ENCODE measurements at places on chromosomes 3 and 15. TPM values are rescaled to one million over a fixed set of nuclear protein-coding genes. Genes with fewer than 3 reads are reported as not detected.

GXYLT2 gene
- total RNA-seq, result 1.5 TPM

RAD51 gene
- total RNA-seq, result 27.2 TPM

FETUB gene
- not detected for total RNA-seq

XYLB gene
- 2.1 TPM for total RNA-seq

RETNLB gene
- not detected for total RNA-seq

- H3K4me3 ChIP-seq, result no peak overlapping the region
- H3K36me3 ChIP-seq, result no peaks in the 10 kb centered on the region
- no peak for DNase-seq
- H3K27me3 ChIP-seq, result no peaks in the 10 kb centered on the region
- H3K4me1 ChIP-seq, result peaks cover 5% of the 10 kb centered on the region
Observed at GRCh38 chr3:191133359-191133758, 65.7 kb upstream of the OSTN start.

DNA sequence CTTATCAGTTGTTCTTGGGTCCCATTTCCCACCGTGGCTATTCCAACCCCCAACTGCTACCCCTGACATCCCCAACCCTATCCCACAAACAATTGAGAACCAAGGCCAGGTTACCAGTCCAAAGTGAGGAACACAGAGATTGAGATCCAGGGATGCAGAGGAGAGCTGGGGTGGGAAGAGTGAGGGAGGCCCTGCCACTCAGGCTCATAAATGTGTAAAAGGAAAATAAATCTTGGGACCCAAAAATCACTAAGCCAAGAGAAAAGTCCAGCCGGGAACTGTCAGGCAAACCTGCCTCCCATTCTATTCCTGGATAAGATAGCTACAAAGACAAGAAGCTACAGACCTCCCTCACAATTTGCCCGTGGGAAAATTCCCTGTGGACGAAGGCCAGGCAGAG lies 101.1 kb upstream of the DLG1 start:
- no peak for DNase-seq
- H3K27me3 ChIP-seq, result no peaks in the 10 kb centered on the region
- H3K4me3 ChIP-seq, result no peak overlapping the region
- no peaks in the 10 kb centered on the region for H3K4me1 ChIP-seq

- H3K27ac ChIP-seq, result no peak overlapping the region
- no peak overlapping the region for H3K4me3 ChIP-seq
- no peak for DNase-seq
- no peaks in the 10 kb centered on the region for H3K27me3 ChIP-seq
- peaks cover 18% of the 10 kb centered on the region for H3K4me1 ChIP-seq
Observed at GRCh38 chr3:184687363-184688015, 24.4 kb downstream of the MAGEF1 start.

- H3K27ac ChIP-seq, result no peak overlapping the region
- H3K36me3 ChIP-seq, result no peaks in the 10 kb centered on the region
- no peaks in the 10 kb centered on the region for H3K27me3 ChIP-seq
- H3K4me3 ChIP-seq, result no peak overlapping the region
Observed at GRCh38 chr3:47412842-47413520, 32.2 kb downstream of the PTPN23 start.

DNA sequence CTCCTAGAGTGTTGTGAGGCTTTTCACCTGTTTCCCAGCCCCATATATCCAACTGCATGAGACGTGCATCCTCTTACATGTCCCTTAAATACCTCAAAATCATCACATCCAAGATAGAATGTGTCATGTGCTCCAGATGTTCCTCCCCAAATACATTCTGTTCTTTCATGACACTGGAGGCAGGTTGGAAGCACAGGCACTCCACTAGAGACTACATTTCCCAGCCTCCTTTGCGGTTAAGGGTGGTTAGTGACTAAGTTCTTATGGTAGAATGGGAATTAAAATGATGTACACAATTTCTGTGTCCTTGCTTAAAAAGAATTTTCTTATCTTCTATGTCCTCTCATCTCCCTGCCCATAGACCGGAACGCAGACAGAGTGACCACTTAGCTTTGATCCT lies 34.3 kb downstream of the TMEM40 start:
- H3K36me3 ChIP-seq, result no peaks in the 10 kb centered on the region
- H3K27me3 ChIP-seq, result no peaks in the 10 kb centered on the region
- no peak overlapping the region for H3K4me3 ChIP-seq

DNA sequence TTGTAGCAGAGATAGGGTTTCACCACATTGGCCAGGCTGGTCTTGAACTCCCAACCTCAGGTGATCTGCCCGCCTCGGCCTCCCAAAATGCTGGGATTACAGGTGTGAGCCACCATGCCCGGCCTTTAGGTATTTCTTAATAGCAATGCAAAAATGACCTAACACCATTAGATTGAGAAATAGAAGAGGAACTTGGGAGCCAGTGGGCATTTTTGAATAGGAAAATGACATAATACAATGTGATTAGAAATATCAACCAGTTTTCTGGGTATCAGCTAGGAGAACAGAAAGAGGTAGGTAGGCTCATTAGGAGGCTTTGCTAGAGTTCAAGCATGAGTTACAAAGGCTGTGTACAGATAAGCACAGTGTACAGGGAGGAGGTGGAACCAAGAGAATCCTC lies 101.8 kb upstream of the TBC1D5 start:
- H3K4me3 ChIP-seq, result no peak overlapping the region
- no peaks in the 10 kb centered on the region for H3K36me3 ChIP-seq
- no peak overlapping the region for H3K27ac ChIP-seq
- peaks cover 7% of the 10 kb centered on the region for H3K4me1 ChIP-seq
- DNase-seq, result no peak
- H3K27me3 ChIP-seq, result no peaks in the 10 kb centered on the region

- no peak overlapping the region for H3K4me3 ChIP-seq
- H3K4me1 ChIP-seq, result no peaks in the 10 kb centered on the region
- no peak overlapping the region for H3K27ac ChIP-seq
- no peak for DNase-seq
- peaks cover 4% of the 10 kb centered on the region for H3K36me3 ChIP-seq
Observed at GRCh38 chr3:31053299-31053698, 158.8 kb upstream of the GADL1 start.

DNA sequence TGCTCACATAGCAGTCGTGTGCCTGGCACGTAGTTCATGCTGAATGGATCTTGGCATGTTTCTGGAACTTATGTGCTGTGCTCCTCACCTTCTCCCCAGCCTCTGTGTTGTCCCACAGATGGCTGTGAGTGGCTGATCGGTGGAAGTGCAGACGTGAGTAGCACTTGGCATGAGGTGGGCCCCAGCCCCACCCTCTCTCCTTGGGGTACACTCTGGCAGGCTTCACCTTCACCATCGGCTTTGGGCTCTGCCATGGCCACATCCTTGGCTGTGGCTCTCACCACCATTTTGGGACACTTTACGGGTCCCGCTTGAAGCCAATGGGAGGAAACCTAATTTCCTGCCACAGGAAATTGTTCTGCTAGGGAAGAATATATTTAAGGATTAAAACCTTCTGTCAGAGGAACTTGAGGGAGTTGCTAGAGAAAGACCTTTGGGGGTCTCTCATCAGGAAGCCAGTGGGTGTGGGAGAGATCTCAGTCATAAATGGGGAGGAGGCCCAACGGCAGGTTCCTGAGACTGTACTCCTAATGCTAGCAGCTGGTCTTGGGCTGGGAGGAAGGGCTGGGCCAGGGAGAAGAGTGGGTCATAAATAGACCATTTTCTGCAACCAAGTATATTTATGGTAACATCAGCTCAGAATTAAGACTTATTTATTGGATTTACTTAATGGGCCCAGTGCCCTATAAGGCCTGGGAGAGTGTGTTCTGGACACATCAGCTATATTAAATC lies 92.3 kb downstream of the SMAD3 start:
- DNase-seq, result no peak
- no peaks in the 10 kb centered on the region for H3K27me3 ChIP-seq
- H3K4me1 ChIP-seq, result peaks cover 4% of the 10 kb centered on the region
- H3K36me3 ChIP-seq, result no peaks in the 10 kb centered on the region
- no peak overlapping the region for H3K27ac ChIP-seq

DNA sequence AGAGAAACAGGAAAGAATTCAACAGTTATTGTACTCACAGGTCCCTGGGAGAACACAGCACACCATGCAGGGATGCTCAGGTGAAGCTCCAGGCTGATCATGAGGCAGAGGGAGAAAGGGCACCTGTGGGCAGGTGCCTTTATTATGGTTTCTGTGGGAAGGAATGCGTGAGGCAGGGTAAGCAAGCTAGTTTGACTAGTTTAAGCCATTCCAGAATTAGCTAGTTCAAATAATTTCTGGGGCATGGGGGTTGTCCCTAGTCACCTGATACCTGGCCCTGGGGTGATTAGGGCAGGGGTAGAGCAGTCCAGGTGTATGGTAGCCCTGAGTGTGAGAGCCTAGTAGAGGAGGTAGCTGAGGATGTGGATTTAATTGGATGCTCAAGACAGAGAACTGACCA lies 47.9 kb upstream of the DCLK3 start:
- no peak overlapping the region for H3K4me3 ChIP-seq
- no peaks in the 10 kb centered on the region for H3K4me1 ChIP-seq
- H3K27ac ChIP-seq, result no peak overlapping the region
- no peaks in the 10 kb centered on the region for H3K36me3 ChIP-seq
- DNase-seq, result no peak

DNA sequence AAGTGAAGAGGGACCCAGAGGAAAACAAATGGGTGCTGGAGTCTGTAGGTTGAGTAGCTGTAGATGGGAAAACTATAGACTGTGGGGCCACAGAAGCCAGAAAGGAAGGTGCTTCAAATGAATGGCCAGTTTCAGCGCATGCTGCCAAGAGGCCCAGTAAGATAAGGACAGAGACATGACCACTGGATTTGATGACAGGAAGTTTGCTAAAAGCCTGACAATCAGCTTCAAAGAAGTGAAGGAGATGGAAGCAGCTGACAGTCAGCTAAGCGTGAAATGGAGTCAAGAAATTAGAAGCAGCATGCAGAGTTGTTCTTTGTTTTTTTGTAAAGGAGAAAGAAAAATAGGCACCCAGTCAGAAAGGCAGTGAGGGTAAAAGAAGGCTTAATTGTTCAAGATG lies 24.9 kb downstream of the TXNRD3 start:
- DNase-seq, result peak; percentile 12
- H3K27ac ChIP-seq, result peak overlapping the region; percentile 3

DNA sequence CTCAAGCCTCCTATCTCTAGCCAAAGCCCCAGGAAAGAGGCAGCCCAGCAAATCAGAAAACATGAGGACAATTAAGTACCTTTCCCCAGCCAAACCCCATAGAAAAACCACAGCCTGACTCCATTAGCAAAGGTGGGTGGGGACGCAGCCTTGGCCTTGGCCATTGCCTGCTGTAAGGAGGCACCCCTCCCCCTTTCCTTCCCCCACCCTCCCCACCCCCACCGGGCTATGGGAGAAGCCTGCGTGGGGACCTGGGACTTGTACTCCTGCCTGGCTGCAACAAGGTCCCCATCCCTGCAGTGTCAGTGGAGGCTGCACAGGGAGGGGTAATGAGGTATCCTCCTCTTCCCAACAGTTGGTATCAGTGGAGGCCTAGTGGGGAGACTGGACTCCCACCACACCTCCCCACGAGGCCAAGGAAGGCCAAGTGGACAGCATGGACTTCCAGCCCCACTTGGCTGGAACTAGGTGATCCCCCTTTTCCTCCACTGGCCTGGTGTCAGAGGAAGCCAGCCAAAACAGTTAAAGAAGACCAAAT lies 20.5 kb downstream of the PRR23E start:
- no peak for DNase-seq
- no peak overlapping the region for H3K4me3 ChIP-seq
- H3K4me1 ChIP-seq, result peaks cover 26% of the 10 kb centered on the region
- no peaks in the 10 kb centered on the region for H3K36me3 ChIP-seq
- no peak overlapping the region for H3K27ac ChIP-seq
- H3K27me3 ChIP-seq, result no peaks in the 10 kb centered on the region

GRCh38 chr3:171184372-171184771 lies 157.9 kb upstream of the SLC2A2 start:
- no peaks in the 10 kb centered on the region for H3K27me3 ChIP-seq
- no peak for DNase-seq
- peaks cover 14% of the 10 kb centered on the region for H3K4me1 ChIP-seq
- no peaks in the 10 kb centered on the region for H3K36me3 ChIP-seq
- no peak overlapping the region for H3K27ac ChIP-seq

GRCh38 chr3:56467801-56468183 lies 475 bp downstream of the ERC2 start:
- H3K36me3 ChIP-seq, result no peaks in the 10 kb centered on the region
- peak overlapping the region; percentile 62 for H3K27ac ChIP-seq
- peaks cover 5% of the 10 kb centered on the region for H3K4me1 ChIP-seq
- peak; percentile 70 for DNase-seq

GRCh38 chr15:96362755-96363651 lies 32.5 kb downstream of the NR2F2 start:
- H3K36me3 ChIP-seq, result no peaks in the 10 kb centered on the region
- DNase-seq, result peak; percentile 91
- peaks cover 90% of the 10 kb centered on the region for H3K4me1 ChIP-seq
- H3K4me3 ChIP-seq, result peak overlapping the region; percentile 61
- H3K27me3 ChIP-seq, result peaks cover 97% of the 10 kb centered on the region
- no peak overlapping the region for H3K27ac ChIP-seq

- H3K4me3 ChIP-seq, result no peak overlapping the region
- no peak for DNase-seq
- no peaks in the 10 kb centered on the region for H3K27me3 ChIP-seq
- H3K4me1 ChIP-seq, result peaks cover 9% of the 10 kb centered on the region
- H3K36me3 ChIP-seq, result no peaks in the 10 kb centered on the region
Observed at GRCh38 chr15:62416526-62416925, 251.4 kb upstream of the C2CD4B start.

- H3K27ac ChIP-seq, result no peak overlapping the region
Observed at GRCh38 chr3:196979545-196979944, 10.9 kb upstream of the PIGZ start.

DNA sequence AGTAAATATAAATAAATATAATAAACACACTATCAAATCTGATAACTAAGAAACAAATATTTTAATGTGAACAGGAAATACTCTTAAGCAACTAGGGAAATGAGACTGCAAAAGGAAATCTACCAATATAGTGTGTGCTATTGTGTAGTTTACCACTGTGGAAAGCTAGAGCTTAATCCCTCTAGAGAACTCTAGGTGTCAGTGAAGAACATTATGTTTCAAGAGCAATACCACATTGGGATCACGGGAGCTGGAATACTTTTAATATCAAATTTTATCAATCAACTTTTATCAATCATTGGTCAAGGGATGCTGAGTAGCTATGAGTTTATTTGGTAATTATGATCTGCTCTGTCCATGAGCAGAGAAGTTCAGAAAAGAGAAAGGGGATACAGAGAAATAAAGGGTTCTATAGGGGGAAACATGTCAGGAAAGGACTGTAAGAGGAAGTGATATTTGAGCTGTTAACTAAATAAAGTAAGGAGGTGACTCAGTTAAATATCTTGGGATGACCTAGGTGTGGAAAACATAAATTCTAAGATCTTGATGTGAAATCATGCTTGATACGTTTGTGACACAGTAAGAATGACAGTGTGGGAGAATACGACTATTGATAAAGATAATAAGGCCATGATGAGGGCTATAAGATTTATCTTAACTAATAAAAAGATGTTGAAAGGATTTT lies 762.2 kb upstream of the ALCAM start:
- no peak overlapping the region for H3K4me3 ChIP-seq
- H3K36me3 ChIP-seq, result no peaks in the 10 kb centered on the region
- no peak overlapping the region for H3K27ac ChIP-seq
- no peaks in the 10 kb centered on the region for H3K27me3 ChIP-seq
- no peak for DNase-seq

Data from neural progenitor cell (in vitro differentiated cells).